Keratinocyte (primary cell): ENCODE measurements at places on chromosomes 7 and 10. TPM values are rescaled to one million over a fixed set of nuclear protein-coding genes. Genes with fewer than 3 reads are reported as not detected.

Gene GPR141
- polyA plus RNA-seq = not detected in 3 replicates

Gene PDSS1
- 27.0 to 36.6 TPM (median 31.0 TPM) in 3 replicates for polyA plus RNA-seq

Gene SPOCK2
- polyA plus RNA-seq = 0.03 to 0.18 TPM (median 0.14 TPM) in 3 replicates

Gene CNPY1
- polyA plus RNA-seq = not detected in 3 replicates

Gene AKR1C4
- polyA plus RNA-seq = not detected in 3 replicates

Gene VOPP1
- polyA plus RNA-seq = 34.2 to 60.4 TPM (median 49.2 TPM) in 3 replicates

Gene CUZD1
- polyA plus RNA-seq = 0.34 to 0.93 TPM (median 0.58 TPM) in 3 replicates

Gene RPS24
- polyA plus RNA-seq = 3,337 to 5,180 TPM (median 3,738 TPM) in 3 replicates

Gene OR2A1
- polyA plus RNA-seq = not detected in 3 replicates

Gene ZNF727
- 0.05 to 0.13 TPM (median 0.05 TPM) in 3 replicates for polyA plus RNA-seq

Gene WDR91
- 19.1 to 34.6 TPM (median 22.5 TPM) in 3 replicates for polyA plus RNA-seq

Gene CLCN1
- 0.03 to 0.05 TPM in 2 of 3 replicates, not detected in the other for polyA plus RNA-seq

Gene RARRES2
- not detected in 3 replicates for polyA plus RNA-seq

Gene PRRT4
- polyA plus RNA-seq = 0.12 to 0.23 TPM (median 0.12 TPM) in 3 replicates

Gene WEE2
- polyA plus RNA-seq = not detected in 3 replicates

Gene TAS2R40
- polyA plus RNA-seq = not detected in 3 replicates

Gene ARPC1A
- polyA plus RNA-seq = 123 to 265 TPM (median 133 TPM) in 3 replicates

Gene ECHDC3
- polyA plus RNA-seq = 3.0 to 4.9 TPM (median 3.5 TPM) in 3 replicates

Gene GIMAP5
- polyA plus RNA-seq = not detected in 3 replicates

Gene CPEB3
- 0.20 to 0.47 TPM (median 0.39 TPM) in 3 replicates for polyA plus RNA-seq

Gene SFRP5
- polyA plus RNA-seq = not detected in 3 replicates

Gene JCAD
- polyA plus RNA-seq = 0.10 to 0.54 TPM (median 0.10 TPM) in 3 replicates

Gene ZSCAN21
- 11.2 to 12.9 TPM (median 12.6 TPM) in 3 replicates for polyA plus RNA-seq

Gene CALHM2
- 0.92 to 1.2 TPM (median 1.1 TPM) in 3 replicates for polyA plus RNA-seq

Gene MMP21
- polyA plus RNA-seq = not detected in 3 replicates

Gene STEAP1
- 7.7 to 19.0 TPM (median 16.7 TPM) in 3 replicates for polyA plus RNA-seq

Gene GJD4
- polyA plus RNA-seq = not detected in 3 replicates

Gene CLRN3
- polyA plus RNA-seq = not detected in 3 replicates

Gene ZNF804B
- not detected in 3 replicates for polyA plus RNA-seq

Gene ACBD7
- polyA plus RNA-seq = 0.08 to 0.20 TPM in 2 of 3 replicates, not detected in the other

Gene PTPRZ1
- polyA plus RNA-seq = 41.6 to 58.3 TPM (median 56.2 TPM) in 3 replicates

Gene ABCB4
- polyA plus RNA-seq = not detected in 3 replicates

Gene SEMA3A
- polyA plus RNA-seq = 0.90 to 3.7 TPM (median 2.1 TPM) in 3 replicates

Gene ATP6V0E2
- 3.5 to 12.0 TPM (median 5.0 TPM) in 3 replicates for polyA plus RNA-seq

Gene TAS2R41
- polyA plus RNA-seq = not detected in 3 replicates

Gene NANOS1
- 1.4 to 3.2 TPM (median 2.1 TPM) in 3 replicates for polyA plus RNA-seq

Gene LRRC61
- 1.0 to 2.5 TPM (median 1.7 TPM) in 3 replicates for polyA plus RNA-seq

Gene TMEM178B
- polyA plus RNA-seq = 0.01 TPM in 1 of 3 replicates, not detected in the others

Gene RBM48
- 5.3 to 6.3 TPM (median 5.5 TPM) in 3 replicates for polyA plus RNA-seq

Gene CDHR3
- 0.32 to 1.2 TPM (median 0.64 TPM) in 3 replicates for polyA plus RNA-seq

Gene BZW2
- 49.5 to 89.1 TPM (median 65.7 TPM) in 3 replicates for polyA plus RNA-seq

Gene FKBP6
- polyA plus RNA-seq = not detected in 3 replicates

Gene MBL2
- polyA plus RNA-seq = not detected in 3 replicates

Gene PLEKHS1
- polyA plus RNA-seq = not detected in 3 replicates

Gene IPMK
- 1.8 to 4.5 TPM (median 2.5 TPM) in 3 replicates for polyA plus RNA-seq

Gene CDK14
- 3.5 to 4.0 TPM (median 3.7 TPM) in 3 replicates for polyA plus RNA-seq

Gene CHN2
- 1.3 to 1.8 TPM (median 1.6 TPM) in 3 replicates for polyA plus RNA-seq

Gene CRHR2
- polyA plus RNA-seq = not detected in 3 replicates

Gene JAKMIP3
- 0.02 to 0.06 TPM (median 0.05 TPM) in 3 replicates for polyA plus RNA-seq

Gene CHAT
- not detected in 3 replicates for polyA plus RNA-seq

Gene FAM13C
- polyA plus RNA-seq = 0.08 to 1.2 TPM (median 0.58 TPM) in 3 replicates

Gene ARID5B
- 5.1 to 7.0 TPM (median 5.4 TPM) in 3 replicates for polyA plus RNA-seq

Gene CH25H
- polyA plus RNA-seq = 0.05 to 0.37 TPM in 2 of 3 replicates, not detected in the other

Gene AKR1B1
- polyA plus RNA-seq = 139 to 153 TPM (median 148 TPM) in 3 replicates

Gene WDR86
- not detected in 3 replicates for polyA plus RNA-seq
